ENCODE measurements at places on chromosomes 1 and 21.

DNA sequence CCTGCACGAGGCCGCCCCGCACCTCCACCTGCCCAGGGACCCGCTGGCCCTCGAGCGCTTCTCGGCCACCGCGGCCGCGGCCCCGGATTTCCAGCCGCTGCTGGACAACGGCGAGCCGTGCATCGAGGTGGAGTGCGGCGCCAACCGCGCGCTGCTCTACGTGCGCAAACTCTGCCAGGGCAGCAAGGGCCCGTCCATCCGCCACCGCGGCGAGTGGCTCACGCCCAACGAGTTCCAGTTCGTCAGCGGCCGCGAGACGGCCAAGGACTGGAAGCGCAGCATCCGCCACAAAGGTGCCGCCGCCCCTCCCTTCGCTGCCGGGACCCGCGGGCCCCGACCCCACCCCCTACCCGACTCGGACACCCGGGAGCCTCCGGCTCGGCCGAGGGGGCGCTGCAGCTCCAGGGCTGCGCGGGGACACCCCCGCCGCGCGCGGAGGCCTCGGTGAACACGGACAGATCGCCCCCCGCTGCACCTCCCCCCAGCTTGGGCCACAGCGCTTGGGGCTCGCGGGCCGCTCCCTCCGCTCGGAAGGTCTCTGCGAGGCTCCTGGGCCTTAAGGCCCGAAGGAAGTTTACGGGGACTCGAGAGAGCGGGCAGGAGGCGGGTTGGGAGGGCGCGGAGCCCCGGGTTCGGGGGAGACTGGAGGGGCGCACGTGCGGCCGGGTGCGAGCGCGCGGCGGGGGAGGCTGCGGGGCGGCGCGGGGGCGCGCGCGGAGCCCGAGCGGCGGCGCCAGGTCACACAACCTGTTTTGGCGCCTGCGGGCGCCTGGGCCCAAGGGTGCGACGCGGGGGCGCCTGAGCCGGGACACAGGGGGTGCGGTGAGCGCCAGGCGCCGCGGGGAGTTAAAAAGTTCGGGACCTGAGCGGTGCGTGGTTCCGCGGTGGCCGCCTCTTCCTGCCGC is 1.2 kb downstream of the SAMD11 start:
- DNase-seq = no peak

DNA sequence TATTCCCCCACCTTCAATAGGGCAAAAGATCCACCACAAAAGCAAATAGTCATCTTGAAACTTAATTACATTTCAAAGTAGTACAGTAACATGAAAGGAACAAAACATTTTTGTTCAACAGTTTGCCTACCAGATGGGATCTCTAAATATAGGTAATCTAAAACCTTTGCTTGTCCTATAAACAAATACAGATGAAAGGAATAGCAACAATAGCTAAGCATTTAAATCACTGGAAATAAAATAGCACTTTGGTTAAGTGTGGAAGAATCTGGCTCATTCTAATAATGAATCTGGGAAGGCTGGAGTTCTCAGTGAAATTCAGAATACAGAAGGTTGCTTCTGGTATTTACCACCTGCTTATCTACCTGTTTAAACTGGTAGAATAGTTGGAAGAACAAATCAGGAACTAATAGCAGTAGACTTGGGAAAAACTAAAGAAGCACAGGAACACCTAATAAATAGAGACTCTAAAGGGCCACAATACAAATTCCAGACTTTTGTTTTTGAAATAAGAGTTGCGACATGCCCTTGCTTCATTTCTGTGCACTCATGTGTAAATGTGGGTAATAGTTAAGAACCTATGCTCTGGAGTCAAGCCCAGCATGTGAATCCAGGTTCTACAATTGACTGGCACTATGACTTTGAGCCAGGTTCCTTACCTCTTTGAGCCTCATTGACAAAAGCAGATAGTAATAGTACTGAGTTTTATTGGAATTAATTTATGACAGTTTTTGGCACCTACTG is 2.3 kb upstream of the LYPLAL1 start:
- DNase-seq = no peak

DNA sequence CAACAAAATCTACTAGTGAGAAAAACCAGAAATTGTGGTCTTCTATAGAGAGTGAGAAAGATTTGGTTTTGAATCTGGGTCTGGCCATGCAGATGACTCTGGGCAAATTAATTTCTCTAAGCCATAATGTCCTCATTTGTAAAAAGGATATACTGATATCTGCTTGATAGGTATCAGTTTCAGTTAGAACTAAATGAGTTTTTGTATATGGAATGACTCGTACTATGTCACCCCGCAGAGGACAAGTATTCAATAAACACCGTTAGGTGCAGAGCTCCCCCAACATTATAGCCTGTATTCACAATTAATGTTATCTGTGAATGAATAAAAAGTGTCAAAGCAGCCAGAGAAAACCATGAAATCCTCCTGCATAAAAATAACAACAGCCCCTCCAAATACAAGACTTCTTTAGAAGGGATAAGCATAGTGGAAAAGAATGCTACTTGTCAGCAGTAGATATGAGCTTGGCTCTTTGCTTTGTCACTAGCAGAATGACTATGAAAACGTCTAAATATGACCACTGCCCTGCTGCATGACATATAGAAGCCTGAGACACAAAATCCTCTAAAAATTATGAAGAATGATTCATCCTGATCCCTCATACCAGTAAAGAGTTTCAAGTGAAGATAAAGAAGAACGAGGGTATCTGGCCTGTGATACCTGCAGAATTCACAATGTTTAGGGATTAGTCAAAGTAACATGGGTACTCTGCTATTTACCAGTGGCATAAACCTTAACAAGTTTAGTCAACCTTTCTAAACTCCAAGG is 17.8 kb downstream of the SCAF4 start:
- DNase-seq = no peak

GRCh38 chr1:3327936-3328590 is 126.4 kb upstream of the ARHGEF16 start:
- no peak for DNase-seq

DNA sequence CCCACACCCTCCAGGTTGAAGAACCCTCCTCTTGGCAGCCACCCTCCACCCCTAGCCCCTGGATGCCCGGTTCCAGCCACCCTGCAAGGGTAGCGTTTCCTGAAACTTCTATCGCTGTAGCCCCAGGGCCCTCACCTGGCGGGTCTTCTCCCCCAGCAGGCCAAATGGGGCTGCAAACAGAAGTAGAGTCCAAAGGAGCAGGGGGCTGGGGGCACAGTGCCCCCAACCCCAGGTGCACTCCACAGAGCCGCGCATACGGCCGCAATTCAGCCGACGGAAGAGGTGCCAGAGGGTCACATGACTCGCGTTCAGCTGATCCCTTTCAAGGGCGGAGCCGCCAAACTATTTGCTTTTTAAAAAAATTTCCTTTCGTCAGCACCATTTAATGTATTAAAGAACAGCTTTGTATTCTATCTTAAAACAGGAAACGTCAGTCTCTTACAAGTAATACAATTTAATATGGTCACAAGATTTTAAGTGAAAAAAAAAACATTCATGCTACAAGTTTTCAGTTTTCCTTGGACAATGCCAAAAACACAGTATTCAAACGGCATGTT is at the start of gene GLMP:
Gene GLMP, minus strand, starts transcription at position 289 of the 557 bp plus-strand sequence. Its CDS starts 34 bp downstream, at position 255.
- no peak for DNase-seq

GRCh38 chr1:161915051-161915503 is 108.6 kb downstream of the OLFML2B start:
- DNase-seq = no peak

DNA sequence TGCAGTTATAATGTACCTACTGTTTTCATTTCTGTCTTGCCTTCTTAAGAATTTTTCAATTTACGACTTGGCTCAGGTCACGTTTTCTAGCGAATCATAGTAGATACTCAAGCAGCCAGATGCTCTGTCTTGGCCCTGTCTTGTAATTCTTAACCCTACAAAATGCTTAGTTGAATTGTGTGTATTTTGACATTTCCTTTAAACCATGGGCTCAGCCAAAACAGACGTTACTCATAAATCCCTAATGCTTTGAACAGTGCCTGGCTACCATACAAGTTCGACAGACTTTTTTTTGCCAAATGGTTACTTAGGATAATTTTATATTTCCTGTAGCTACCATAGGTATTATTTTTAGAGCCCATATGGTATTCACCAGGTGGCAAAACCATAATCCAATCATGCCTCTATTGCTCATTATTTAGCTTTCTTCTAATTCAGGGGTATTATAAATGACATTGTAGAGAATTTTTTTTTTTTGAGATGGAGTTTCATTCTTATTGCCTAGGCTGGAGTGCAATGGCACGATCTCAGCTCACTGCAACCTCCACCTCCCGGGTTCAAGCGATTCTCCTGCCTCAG is 54.3 kb downstream of the KCNK1 start:
- no peak for DNase-seq

DNA sequence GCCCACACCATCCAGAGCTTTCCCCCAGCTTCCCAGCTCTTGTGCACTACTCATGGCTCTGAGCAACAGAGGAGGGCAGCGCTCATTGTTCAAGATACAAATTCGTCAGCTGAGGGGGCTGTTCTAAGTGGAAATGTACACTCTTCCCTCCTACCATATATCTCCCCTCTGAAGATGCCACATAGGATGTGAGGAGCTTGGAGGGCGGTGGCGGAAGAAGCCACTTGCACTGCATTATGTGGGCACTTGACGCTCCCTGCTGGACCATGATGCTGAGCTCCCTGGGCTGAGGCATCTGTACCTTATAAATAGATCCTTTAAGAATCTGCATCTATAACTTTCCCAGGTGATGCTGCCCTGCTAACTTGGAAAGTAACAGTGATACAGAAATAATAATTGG is 477.6 kb upstream of the DEPDC1 start:
- DNase-seq = no peak

- DNase-seq = no peak
Observed at GRCh38 chr1:45365051-45365450, 24.8 kb upstream of the MUTYH start.

DNA sequence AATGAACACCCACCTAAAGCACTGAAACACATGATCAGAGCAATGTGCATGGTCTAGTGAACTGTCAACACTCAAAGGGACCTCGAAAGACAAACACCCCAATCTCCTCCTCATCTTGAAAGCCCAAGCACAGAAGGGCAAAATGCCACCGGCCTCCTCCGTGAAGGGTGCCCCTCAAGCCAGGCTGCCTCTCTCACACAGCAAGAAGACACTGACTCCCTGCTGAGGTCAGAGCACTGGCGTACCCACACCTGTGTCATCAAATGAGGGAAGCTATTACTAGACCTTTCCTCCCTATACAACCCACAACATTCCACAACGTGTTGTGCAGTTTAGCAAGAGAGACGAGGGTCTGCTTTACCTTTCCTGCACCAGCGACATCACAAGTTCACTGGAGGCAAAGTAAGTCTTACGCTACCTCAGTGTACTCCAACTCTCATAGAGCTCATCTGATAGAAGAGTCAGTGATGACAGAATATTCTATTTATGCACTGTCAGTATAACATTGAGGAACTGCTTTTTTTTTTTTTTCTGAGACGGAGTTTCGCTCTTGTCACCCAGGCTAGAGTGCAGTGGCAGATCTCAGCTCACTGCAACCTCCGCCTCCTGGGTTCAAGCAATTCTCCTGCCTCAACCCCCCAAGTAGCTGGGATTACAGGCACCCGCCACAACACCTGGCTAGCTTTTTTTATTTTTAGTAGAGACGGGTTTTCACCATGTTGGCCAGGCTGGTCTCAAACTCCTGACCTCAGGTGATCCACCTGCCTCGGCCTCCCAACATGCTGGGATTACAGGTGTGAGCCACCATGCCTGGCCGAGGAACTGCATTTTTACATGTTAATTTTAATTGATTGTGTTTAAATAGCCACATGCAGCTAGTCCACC is 3.3 kb downstream of the SH3BP5L start:
- DNase-seq = no peak

GRCh38 chr1:172637522-172637921 is 21.4 kb upstream of the FASLG start:
- no peak for DNase-seq

GRCh38 chr21:42058631-42059111 is 12.4 kb upstream of the UMODL1 start:
- DNase-seq = no peak

DNA sequence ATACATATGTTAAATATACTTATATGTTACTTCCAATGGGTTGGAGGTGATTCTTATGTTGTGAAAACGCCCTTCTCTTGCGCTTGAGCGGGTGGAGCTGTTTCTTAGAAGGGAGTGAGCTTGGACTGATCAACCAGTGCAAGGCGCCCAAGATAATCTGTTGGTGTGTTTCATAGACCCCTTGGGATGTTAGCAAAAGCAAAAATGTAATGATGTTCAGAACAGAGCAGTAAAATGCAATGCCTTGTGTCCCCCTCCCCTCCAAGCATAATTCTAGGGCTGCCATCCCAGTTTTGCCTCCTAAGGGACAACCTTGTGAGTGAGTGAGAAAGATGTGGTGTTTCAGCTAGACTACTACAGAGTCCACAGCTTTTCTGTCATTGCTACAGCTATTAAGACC is 6.2 kb upstream of the CD34 start:
- DNase-seq = no peak

DNA sequence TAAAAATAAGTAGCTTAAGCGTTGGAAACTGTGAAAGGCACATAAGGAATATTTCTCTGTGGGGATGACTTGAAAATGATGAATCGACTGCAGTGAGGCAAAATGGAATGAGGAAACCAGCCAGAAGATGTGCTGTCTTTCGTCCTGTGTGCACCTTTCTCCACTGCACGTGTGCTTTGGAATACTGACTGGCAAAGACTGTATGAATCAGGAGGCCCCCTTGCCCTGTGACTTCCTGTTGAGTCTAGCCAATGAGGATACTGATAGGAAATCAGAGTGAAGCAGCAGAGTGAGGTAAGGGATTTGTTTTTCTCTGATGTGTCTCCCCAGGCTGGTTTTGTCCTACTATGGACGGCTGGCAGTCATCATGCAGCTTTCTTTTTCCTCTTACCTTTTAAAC is 118.2 kb upstream of the ADGRL4 start:
- no peak for DNase-seq

DNA sequence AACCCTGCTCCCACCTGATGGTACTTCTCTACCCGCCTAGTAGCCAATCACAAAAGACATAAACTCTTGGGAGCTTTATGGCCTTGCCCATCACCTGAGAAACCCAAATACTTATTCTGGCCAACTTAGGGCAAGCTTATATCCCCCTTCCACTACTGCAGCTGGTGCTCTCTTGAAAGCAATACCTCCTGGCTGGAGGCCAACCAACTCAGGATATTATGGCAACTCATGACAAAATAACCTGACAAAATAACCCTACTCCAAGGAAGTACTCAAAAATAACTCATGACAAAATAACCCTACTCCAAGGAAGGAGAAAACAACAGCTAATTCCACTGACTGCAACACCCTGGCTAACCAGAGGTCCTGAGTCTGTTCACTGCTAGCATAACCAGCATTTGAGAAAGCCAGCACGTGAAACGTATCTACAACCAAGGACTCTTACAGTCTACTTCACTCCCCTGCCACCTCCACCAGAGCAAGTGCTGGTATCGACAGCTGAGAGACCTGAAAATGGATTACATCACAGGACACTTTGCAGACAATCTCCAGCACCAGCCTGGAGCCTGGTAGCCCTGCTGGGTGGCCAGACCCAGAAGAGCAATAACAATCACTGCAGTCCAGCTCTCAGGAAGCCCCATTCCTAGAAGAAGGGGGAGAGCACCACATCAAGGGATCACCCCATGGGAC is 179.9 kb downstream of the COL24A1 start:
- no peak for DNase-seq

- no peak for DNase-seq
Observed at GRCh38 chr1:12525311-12526181, 92.5 kb downstream of the DHRS3 start.
